ENCODE measurements at places on chromosomes 4 and X.

- DNase-seq: no peak
Measured at GRCh38 chr4:68797048-68797447, 18.7 kb upstream of the UGT2B10 start.

DNA sequence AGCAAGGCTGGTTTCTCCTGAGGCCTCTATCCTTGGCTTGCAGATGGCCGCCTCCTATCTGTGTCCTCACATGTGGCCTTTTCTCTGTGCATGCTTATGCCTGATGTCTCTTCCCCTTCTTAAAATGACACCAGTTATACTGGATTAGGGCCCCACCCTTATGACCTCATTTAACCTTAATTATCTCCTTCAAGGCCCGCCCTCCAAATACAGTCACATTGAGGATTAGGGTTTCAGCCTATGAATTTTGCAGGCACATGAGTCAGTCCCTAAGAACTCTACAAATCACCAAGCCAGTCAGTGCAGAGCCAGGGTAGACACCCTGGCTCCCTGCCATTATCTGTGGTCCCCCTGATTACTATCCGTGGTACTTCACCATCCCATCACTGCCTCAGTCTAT lies 51.6 kb downstream of the MAML3 start:
- DNase-seq: no peak

GRCh38 chr4:7651461-7651921 lies 216.8 kb upstream of the PSAPL1 start:
- DNase-seq: no peak

DNA sequence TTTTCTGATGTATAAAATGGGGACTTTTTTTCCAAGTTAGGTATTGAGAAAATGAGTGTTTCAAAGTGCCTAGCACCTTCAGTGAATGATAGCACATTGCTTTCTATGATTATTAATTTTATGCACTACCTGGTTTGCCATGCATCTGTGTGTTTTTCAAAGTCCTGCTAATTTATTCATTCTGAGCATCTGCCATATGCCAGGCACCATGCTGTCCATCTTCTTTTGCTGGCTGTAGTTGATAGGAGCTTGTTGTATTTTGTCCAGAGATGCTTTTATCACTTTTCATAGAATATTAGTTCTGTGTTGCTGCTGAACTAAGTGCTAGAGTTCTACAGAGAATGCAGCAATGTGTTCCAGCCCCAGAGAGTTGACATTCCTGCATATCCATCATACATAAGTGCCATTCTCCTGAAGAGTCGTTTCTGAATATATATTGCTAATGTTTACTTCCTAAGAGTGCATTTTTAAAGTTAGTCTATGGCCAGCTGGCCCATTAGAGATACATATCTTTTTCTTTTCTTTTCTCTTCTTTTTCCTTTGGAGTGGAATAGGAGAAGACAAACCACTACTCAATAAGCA lies 49.0 kb upstream of the CLNK start:
- no peak for DNase-seq

- no peak for DNase-seq
Measured at GRCh38 chr4:74504212-74504611, 59.3 kb downstream of the AREG start.

DNA sequence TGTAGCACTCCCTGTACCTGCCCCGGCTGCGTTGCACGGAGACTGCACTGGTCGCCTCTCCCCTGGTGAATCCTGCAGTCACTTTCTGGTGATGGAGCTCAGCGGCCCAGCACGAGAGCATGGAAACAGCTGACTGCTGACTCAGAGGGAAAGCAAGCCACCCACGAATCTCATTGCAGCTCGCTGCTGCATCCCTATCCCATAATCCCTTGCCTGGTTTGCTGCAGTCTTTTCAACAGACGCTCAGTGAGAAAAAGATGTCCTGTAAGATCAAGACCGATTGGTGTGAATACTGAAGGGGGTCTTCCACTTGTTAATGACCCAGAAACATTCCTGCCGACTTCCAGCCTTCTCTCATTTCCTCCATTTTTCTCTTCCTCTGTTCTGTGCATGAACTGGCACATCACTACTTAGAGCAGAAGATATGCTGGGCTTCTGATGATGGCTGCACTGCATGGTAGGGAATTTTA lies 52.9 kb downstream of the TRIM2 start:
- no peak for DNase-seq

GRCh38 chr4:66028668-66029067 lies 358.4 kb upstream of the EPHA5 start:
- no peak for DNase-seq

- no peak for DNase-seq
Measured at GRCh38 chrX:145502670-145503069, 255.4 kb downstream of the SPANXN1 start.

DNA sequence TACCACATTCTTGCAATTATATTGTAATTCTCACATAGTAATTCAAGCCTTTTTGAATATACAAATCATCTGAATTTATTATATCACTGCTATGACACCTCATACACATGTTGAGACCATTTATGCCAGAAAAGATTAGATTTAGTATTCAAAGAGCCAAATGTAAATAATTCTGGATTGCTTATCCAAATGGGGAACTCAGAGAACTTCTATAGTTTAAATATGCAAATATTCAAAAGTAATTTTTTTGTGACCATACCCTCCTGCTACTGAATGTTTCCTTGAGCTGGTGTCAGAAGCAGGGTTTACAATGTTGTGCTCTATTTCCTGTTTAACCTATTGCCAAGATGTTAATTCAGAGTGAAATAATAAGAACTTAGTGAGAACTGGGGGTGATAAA lies 372.2 kb downstream of the TRIML1 start:
- DNase-seq: no peak

All from activated effector memory CD4-positive, alpha-beta T cell treated with Interleukin-2 at 50 U/mL for 16 hours (primary cell).